Neural progenitor cell (in vitro differentiated cells): ENCODE measurements at places on chromosomes 2 and 18. TPM values are rescaled to one million over a fixed set of nuclear protein-coding genes. Genes with fewer than 3 reads are reported as not detected.

Gene UGT1A3
- not detected in 2 replicates for total RNA-seq

DNA sequence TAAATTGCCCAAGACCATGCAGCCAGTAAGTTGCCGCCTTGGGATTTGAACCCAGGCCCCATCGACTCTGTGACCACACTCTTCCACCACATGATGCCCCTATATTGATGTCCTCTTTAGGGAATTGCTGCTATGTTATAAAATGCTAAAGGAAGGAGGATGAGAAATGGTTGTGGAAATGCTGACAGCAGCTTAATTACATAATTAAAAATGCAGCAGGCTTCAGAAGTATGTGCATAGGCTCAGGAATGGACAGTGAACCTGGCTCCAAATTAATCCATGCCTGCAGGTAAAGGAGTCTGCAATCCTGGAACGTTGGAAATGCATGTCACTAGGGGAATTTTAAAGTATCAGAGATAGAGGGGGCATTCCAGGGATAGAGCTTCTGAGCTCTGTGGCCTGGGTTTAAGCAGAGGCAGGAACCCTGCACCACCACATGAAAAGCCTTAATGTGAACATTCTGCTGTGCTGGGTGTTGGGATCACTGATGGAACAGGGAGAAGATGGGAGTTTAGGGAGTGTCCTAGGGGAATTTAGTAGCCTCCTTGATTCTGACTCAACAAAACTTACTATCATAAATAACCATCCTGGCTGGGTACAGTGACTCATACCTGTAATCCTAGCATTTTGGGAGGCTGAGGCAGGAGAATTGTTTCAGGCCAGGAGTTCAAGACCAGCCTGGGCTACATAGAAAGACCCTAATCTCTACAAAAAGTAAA is 76.1 kb upstream of the CCDC85A start:
- no peak for DNase-seq
- H3K27me3 ChIP-seq, result no peaks in the 10 kb centered on the region
- H3K27ac ChIP-seq, result no peak overlapping the region
- no peaks in the 10 kb centered on the region for H3K36me3 ChIP-seq
- no peaks in the 10 kb centered on the region for H3K4me1 ChIP-seq

GRCh38 chr2:71006323-71006722 is 11.7 kb upstream of the TEX261 start:
- no peak overlapping the region for H3K4me3 ChIP-seq
- no peak overlapping the region for H3K27ac ChIP-seq
- H3K27me3 ChIP-seq, result peaks cover 3% of the 10 kb centered on the region
- no peak for DNase-seq

Gene ORC2
- 48.1 and 75.4 TPM in 2 replicates for total RNA-seq

Gene XDH
- total RNA-seq, result 5.0 and 7.5 TPM in 2 replicates

DNA sequence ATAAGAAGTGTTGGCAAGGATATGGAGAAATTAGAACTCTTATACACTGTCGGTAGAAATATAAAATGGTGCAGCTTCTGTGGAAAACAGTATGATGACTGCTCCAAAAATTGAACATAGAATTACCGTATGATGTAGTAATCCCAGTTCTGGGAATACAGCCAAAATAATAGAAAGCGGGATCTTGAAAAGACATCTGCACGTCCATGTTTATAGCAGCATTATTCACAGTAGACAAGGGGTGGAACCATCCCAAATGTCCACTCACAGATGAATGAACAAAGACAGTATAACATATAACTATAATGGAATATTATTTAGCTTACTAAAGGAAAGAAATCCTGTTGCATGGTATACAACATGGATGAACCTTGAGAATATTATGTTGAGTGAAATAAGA is 257.7 kb downstream of the TDRD15 start:
- H3K36me3 ChIP-seq, result no peaks in the 10 kb centered on the region
- no peak for DNase-seq
- no peak overlapping the region for H3K27ac ChIP-seq
- peaks cover 37% of the 10 kb centered on the region for H3K4me1 ChIP-seq
- H3K27me3 ChIP-seq, result no peaks in the 10 kb centered on the region

- H3K4me1 ChIP-seq, result no peaks in the 10 kb centered on the region
- no peak overlapping the region for H3K4me3 ChIP-seq
- H3K36me3 ChIP-seq, result no peaks in the 10 kb centered on the region
- no peak for DNase-seq
These were observed 31.3 kb upstream of the FIGN start for GRCh38 chr2:163767097-163767496.

Gene ALPG
- total RNA-seq, result not detected in 2 replicates

DNA sequence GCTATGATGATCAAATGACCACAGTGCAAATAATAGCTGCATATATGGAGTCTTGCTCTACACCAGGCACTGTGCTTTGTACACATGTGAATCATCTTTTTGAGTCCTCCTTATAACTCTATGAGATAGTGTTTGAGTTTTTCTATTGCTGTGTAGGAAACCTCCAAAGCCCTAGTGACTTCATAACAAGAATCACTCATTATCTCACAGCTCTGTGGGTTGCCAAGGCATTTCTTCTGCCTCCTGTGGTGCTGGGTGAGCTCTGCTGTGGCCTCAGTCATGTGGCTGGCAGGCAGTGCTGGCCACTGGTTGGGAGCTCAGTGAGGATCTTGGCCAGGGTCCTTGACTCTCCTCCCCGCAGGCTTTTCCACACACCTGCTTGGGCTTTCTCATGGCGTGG is 153.4 kb downstream of the CAPN13 start:
- H3K4me3 ChIP-seq, result no peak overlapping the region
- no peaks in the 10 kb centered on the region for H3K4me1 ChIP-seq
- H3K36me3 ChIP-seq, result no peaks in the 10 kb centered on the region
- H3K27me3 ChIP-seq, result no peaks in the 10 kb centered on the region
- no peak overlapping the region for H3K27ac ChIP-seq

- no peaks in the 10 kb centered on the region for H3K27me3 ChIP-seq
- no peak for DNase-seq
- peaks cover 3% of the 10 kb centered on the region for H3K4me1 ChIP-seq
- H3K36me3 ChIP-seq, result no peaks in the 10 kb centered on the region
- no peak overlapping the region for H3K4me3 ChIP-seq
- H3K27ac ChIP-seq, result no peak overlapping the region
These were observed 292.1 kb downstream of the EXOC6B start for GRCh38 chr2:72533765-72534164.

DNA sequence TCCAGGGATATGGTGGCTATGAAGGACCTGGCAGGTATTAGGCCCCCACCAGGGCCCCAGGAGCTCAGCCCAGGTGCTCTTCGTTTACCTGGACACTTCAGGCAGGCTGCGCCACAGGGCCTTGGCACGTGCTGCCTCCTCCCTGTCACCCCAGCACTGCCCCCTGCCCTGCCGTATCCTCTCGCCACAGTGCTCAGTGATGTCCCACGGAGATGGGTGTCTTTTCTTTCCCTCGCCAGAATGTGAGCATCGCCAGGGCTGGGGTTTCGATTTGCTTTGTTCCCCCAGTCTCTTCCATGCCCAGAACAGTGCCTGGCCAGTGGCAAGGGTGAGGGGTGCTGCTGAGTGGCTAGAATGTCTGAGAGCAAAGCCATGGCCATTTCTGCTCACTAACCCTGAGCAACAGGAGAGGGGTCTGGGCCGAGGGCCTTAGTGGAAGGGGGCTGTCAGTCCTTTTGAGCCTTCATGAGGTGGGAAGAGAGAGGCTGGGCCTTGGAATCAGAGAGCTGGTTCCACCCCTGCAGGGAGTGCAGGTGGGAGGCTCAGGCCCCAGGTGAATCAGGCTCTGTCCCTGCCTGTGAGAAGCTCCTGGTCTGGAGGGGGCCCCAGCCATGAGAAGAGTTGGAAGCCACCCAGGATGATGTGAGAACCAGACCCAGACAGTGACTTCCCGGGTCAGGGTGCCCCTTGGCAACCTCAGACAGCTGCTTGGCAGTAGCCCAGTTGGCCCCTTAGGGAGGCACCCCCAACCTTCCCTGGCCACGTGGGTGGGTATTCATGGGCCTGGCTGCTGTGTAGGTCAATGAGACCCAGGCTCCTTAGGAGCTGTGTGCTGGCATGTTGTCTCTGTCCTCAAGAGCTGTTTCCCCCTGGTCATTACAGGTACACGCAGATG is 129.9 kb upstream of the HS6ST1 start:
- no peak overlapping the region for H3K4me3 ChIP-seq
- H3K27me3 ChIP-seq, result no peaks in the 10 kb centered on the region
- no peaks in the 10 kb centered on the region for H3K36me3 ChIP-seq
- H3K4me1 ChIP-seq, result peaks cover 6% of the 10 kb centered on the region

DNA sequence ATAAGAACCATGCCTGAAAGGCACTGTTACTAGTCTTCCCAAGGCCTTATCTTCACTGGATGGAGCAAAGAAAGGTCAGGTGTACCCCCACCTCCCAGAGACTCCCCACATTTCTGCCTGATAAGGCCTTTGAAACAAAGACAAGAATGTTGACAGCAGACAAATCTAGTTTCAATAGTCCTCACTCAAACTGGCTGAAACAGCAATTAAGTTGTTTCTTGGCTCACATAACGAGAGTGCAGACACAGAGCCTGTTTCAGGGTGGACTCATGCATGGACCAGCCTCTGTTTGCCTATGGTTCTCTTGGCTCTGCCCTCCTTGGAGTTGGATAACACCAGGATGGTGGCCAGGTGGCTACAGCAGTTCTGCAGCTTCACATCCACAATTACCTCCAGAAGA is 7.5 kb upstream of the CFAP221 start:
- no peak for DNase-seq
- H3K27ac ChIP-seq, result no peak overlapping the region
- no peak overlapping the region for H3K4me3 ChIP-seq
- no peaks in the 10 kb centered on the region for H3K27me3 ChIP-seq
- H3K36me3 ChIP-seq, result no peaks in the 10 kb centered on the region

- H3K4me1 ChIP-seq, result no peaks in the 10 kb centered on the region
- DNase-seq, result no peak
- H3K27ac ChIP-seq, result no peak overlapping the region
- peaks cover 4% of the 10 kb centered on the region for H3K36me3 ChIP-seq
- H3K27me3 ChIP-seq, result no peaks in the 10 kb centered on the region
These were observed 21.9 kb downstream of the SOCS6 start for GRCh38 chr18:70310560-70311320.

Gene FAM237A
- not detected in 2 replicates for total RNA-seq

Gene ANKRD30B
- not detected in 2 replicates for total RNA-seq

DNA sequence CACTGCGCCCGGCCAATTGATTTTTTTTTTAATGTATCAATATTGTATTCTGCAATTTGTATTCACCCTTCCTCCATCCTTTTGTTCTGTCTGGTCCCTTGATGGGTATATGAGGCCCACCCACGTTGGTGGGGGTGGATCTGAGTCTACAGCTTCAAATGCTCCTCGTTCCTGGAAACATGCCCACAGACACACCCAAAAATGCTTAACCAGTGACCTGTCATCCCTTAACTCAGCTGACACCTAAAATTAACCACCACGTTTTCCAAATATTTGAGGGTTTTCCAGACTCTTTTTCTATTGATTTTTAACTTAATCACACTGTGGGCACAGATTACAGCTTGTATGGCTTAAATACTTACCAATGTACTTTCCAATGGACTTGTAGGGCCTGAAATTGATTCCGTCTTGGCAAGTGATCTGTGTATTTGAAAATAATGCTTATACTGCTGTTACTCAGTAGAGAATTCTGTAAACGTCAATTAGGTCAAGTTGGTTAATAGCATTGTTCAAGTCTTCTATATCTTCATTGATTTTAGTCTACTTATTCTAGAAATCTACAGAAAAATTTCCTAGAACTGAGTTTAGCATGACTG is 34.4 kb upstream of the CYP27C1 start:
- no peaks in the 10 kb centered on the region for H3K36me3 ChIP-seq
- DNase-seq, result no peak
- H3K4me3 ChIP-seq, result no peak overlapping the region
- no peaks in the 10 kb centered on the region for H3K4me1 ChIP-seq

DNA sequence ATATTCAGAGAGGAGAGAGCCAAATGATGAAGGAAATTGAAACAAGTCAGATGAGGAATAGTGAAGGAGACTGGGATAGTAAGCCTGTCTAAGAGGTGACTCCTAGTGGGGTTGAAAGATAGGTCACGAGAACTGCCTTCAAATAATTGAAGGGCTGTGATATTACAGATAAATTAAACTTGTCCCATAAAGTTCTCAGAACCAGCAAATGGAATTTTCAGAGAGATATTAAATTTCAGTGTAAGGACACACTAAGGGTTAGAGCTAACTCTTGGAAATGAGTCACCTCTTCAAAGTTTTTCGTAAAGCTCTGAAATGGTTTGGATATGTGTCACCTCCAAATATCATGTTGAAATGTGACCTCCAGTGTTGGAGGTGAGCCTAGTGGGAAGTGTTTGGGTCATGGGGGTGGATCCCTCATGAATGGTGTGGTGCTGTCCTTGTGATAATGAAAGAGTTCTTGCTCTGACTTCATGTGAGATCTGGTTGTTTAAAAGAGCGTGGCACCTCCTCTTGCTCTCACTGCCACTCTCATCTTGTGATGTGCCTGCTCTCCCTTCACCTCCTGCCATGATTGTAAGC is 87.3 kb downstream of the BABAM2 start:
- H3K27me3 ChIP-seq, result no peaks in the 10 kb centered on the region
- H3K4me3 ChIP-seq, result no peak overlapping the region
- no peaks in the 10 kb centered on the region for H3K4me1 ChIP-seq
- no peak for DNase-seq
- H3K36me3 ChIP-seq, result no peaks in the 10 kb centered on the region

Gene NLRC4
- total RNA-seq, result not detected in 2 replicates

- H3K4me3 ChIP-seq, result no peak overlapping the region
- H3K36me3 ChIP-seq, result no peaks in the 10 kb centered on the region
- no peak overlapping the region for H3K27ac ChIP-seq
- peaks cover 3% of the 10 kb centered on the region for H3K4me1 ChIP-seq
- no peaks in the 10 kb centered on the region for H3K27me3 ChIP-seq
These were observed 153.3 kb upstream of the NDUFV2 start for GRCh38 chr18:8949206-8949605.

Gene CTLA4
- total RNA-seq, result not detected in 2 replicates

- no peak overlapping the region for H3K4me3 ChIP-seq
- H3K4me1 ChIP-seq, result no peaks in the 10 kb centered on the region
- no peak for DNase-seq
- H3K36me3 ChIP-seq, result no peaks in the 10 kb centered on the region
- no peak overlapping the region for H3K27ac ChIP-seq
- H3K27me3 ChIP-seq, result no peaks in the 10 kb centered on the region
These were observed 22.0 kb downstream of the KATNAL2 start for GRCh38 chr18:46939337-46939963.

DNA sequence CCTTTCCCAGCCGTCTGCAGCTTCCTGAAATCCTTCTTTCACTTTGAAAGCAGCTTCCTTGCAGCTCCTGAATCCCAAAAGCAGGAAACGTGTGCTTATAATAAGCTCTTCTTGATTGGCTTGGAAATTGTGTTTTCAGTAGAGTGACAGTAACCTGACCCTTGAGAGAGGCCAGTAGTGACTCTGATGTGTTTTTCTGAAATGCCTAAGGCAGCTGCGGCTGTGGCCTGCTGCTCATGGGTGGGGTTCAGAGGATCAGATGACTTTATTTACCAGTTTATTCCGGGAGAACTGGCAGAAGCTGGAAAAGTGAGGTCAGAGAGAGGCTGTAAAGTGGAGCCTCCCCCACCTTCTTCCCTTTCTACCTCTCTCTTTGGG is 31.9 kb upstream of the RPIA start:
- no peak overlapping the region for H3K4me3 ChIP-seq
- H3K27me3 ChIP-seq, result no peaks in the 10 kb centered on the region
- no peak for DNase-seq

- peaks cover 9% of the 10 kb centered on the region for H3K4me1 ChIP-seq
- H3K4me3 ChIP-seq, result no peak overlapping the region
- no peak for DNase-seq
These were observed 1876.0 kb upstream of the CELF4 start for GRCh38 chr18:39441648-39442047.
